Activated CD4-positive, alpha-beta T cell treated with anti-CD3 and anti-CD28 coated beads, Interleukin-2, Interleukin-4, amounts not matched to agents 100 ng/mL and 50 ng/mL, durations not matched to agents 16 hours and 8 hours (primary cell): ENCODE measurements at places on chromosomes 3 and 15.

DNA sequence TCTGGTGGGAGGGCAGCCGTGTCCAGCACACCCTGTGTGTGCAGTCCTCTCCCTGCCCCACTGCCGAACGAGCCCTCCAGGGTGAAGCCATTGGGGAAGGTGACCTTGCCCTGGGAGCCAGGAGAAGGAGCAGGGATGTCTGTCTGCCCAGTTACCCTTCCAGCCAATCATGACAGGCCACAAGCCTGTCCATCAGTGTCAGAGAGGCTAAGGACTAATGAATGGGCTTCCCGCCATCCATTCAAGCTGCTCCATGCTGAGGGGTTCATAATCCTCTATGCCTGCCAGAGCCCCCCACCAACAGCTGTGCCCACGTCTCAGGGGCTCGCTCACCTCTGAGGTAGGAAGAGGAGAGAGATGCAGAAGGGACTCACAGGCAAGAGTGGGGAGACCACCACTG lies 15.2 kb downstream of the ALS2CL start:
- DNase-seq = no peak

- no peak for DNase-seq
Observed at GRCh38 chr15:101169495-101170071, 82.3 kb downstream of the CHSY1 start.

- DNase-seq = no peak
Observed at GRCh38 chr3:123457841-123458240, 9.0 kb upstream of the ADCY5 start.

GRCh38 chr3:122642935-122643334 lies 37.7 kb upstream of the PARP14 start:
- peak; percentile 45 for DNase-seq

DNA sequence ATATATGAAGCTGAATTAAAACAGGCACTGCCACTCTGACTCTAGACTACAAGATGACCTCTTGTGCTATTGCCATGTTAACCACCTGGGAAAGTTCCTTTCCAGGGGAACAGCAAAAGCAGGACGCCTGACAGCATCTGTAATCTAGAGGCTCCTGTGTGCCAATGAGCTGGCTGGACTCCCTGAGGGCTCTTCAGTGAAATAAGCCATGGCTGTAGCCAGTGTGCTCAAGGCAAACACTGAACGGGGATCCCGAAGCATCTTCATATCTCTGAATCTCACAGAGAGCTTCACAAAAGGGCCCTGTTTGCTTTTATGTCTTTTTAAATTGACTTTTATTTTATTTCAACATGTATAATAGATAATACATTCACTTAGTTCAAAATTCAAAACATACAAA lies 57.2 kb downstream of the BFSP2 start:
- DNase-seq = no peak

- DNase-seq = no peak
Observed at GRCh38 chr3:182636646-182637045, 156.7 kb upstream of the ATP11B start.

GRCh38 chr15:62053439-62054085 lies 6.7 kb downstream of the VPS13C start:
- no peak for DNase-seq

DNA sequence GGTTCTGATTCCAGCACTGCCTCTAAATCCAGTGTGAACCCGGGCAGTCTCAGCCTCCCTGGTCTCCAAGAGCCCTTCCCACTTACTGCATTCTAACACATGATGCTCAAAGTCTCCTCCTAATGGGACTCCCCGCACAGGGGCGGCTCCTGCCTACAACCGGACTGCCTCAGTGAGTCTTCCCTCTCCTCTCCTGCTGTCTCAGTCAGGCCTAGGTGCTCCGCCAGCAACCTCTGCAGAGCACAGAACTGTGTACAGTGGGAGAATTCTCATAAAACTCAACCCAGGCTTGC lies 28.9 kb downstream of the TBC1D2B start:
- no peak for DNase-seq

- no peak for DNase-seq
Observed at GRCh38 chr3:49265661-49266386, 11.2 kb downstream of the C3orf62 start.

DNA sequence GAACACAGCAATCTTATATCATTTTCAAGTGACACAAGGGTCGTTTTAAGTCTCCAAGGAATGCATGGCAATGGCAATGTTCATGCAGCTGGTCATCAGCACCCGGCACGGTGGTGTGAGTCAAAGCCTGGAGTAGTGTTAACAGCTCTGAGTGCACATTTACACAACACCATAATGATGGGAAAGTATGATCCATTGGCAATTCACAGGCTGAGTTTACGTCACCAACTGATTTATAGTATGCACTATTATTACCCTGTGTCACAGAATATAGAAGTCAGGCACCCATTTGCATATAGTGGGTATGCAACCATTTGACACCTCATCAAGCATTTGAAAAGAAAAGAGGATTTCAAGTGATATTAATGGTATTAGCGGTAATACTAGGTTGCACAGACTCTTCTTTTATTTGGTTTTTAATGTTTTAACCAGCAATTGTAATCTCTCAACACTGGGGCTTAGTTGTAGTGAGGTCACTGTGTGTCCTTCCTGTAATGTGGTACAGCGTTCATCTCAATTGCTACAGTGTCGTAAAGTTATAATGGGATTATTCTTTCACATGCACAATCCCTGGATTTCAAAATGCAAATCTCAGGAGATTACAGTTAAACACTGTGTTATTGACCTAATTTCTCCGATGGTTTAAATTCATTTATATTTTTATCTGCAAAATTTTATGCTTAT lies 113.8 kb downstream of the C3orf38 start:
- DNase-seq = no peak

DNA sequence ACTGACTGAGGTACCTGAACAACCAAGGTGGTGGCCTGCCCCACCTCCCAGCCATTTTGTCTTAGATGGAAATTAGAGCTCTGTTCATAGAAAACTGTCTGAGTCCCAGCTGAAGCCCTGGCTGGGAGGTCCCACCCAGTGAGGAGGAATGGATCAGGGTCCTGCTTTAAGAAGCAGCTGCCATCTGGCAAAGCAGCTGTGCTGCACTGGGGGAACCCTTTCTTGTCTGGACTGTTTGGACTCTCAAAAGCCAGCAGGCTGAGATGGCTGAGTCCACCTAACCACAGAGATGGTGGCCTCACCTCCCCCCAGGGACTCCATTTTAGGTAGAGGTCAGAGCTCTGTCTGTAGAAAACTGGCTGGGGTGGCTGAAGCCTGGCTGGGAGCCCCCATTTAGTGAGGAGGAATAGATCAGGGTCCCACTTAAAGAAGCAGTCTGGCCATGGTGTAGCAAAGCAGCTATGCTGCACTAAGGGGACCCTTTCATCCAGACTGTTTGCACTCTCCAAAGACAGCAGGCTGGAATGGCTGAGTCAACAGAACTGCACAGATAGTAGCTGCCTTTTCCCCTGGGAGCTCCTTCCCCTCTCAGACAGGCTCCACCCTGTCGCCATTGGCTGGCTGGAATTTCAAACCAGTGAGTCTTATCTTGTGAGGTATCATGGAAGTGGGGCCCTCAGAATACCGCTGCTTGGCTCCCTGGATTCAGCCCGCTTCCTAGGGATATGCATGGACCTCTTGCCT lies 116.9 kb downstream of the EPHA6 start:
- no peak for DNase-seq

- no peak for DNase-seq
Observed at GRCh38 chr15:83379579-83379959, 67.6 kb upstream of the SH3GL3 start.
